ENCODE measurements at places on chromosomes 4 and X.

- DNase-seq, result peak; percentile 2
These were observed 528 bp downstream of the FMR1 start for GRCh38 chrX:147912093-147912801.

DNA sequence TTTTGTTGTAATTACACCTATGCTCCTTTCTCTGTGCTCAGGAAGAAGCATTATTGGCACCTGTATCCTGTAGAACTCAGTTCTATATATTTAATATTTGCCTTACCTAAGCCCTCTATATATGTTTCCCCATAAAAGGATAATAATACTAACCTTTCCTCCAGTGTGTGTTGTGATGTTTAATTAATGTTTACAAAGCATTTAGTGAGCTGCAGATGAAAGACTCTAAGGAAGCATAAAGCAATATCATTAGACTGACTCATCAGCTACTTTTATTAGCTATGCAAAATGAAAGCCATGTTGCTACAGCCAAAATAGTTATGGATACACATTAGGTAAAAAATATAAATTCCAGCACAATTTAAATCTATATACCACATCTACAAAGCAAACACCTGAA, 93.6 kb upstream of the PTPN13 start:
- DNase-seq, result no peak

DNA sequence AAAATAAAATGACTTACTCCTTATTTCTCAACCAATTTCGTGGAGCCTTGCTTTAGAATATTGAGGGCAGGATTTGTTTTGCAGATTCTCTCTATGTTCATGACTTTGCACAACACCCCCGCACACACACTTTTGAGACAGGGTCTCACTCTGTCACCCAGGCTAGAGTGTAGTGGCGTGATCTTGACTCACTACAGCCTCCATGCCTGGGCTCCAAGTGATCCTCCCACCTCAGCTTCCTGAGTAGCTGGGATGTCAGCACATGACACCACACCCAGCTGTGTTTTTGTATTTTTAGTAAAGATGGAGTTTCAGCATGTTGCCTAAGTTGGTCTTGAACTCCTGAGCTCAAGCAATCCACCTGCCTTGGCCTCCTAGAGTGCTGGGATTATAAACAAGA, 12.0 kb downstream of the CT47C1 start:
- DNase-seq, result no peak

GRCh38 chr4:121449416-121449815, 68.6 kb upstream of the QRFPR start:
- DNase-seq, result no peak

DNA sequence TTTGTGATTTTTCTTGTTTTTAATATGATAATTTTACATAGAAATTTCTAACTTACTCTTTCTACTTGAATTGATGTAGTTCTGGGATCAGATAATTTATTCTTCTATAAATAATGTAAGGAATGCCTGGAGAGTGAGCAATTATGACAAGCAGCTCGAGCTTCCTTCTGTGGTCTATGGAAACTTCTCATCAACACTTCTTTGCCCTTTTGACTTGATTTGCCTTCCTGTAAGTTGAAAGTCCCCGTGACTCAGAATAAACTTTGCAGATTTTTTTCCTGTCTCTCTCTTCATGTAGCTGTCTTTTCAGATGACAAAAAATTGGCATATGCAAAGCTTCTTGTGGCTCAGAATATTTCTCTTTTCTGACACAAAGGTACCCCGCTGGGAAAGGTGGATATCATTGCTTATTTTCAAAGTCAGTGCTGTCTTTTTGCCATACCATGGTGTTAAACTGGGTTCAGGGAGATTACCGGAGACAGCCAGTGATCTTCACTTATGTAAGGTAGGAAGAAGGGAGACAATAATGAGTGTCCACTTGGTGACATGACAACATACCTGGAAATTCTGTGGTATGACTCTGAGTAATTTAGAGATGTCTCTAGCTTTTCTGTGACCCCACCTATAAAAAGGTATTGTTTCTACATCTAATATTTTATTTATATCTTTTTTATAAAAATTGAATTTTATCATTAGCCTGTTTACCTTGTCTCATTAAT, 278.6 kb upstream of the GNPDA2 start:
- no peak for DNase-seq

- no peak for DNase-seq
These were observed 133.9 kb upstream of the CXorf66 start for GRCh38 chrX:140099221-140099620.

DNA sequence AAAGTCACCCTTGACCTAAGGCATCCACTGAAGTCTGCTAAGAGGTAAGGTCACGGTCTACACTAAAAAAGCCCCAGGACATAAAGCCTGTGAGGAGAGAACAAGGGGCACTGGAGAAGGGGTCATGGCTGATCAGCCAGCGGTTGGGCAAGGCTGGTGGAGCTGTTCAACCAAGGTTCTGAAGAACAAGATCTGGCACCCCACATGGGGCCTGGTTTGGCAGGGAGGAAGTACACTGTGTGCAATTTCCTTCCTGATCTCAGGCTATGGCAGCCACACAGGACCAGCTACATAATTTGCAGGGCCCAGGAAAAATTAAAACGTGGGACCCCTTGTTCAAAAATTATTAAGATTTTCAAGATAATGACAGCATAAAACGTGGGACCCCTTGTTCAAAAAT, 14.1 kb upstream of the BRS3 start:
- no peak for DNase-seq

DNA sequence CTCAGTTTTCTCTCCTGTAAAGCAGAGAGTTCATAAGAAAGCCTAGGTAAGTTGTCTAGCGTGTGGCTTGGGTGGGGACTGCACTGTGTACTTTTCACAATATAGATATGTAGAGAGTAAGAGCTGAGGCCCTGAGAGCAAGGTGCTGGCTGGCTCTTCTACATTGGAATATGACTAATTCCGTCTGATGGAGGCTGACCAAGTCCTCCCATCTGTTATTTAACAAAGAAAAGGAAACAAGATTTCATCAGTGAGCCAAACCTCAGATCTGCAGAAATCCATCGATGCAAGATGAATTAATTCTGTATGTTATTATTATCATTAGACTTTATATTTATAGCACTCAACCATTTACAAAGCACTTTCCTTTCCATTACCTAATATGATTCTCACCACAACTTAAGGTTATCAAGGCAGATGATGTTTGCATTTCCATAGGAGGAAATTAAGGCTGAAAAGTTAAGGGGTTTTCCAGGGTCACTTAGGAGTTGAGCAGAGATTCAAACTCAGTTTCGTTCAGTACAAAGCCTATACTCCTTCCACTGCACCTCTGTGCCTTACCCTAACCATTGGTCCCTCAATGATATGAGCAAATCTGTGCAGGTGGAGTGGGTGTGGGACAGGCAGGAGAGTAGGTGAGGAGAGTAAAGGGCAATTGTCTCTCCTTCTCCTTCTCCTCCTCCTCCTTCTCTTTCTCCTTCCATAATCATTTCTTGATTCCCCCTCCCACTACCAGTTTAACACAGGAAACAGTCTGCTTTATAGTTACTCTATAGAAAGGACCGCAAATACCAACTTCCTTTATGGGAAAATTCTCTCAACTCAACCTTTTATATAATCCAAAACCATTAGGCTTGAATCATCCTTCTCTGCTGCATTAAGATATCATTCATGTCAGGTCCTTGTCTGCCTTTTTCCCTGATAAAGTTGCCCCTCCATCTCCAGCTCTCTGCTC, 27.6 kb upstream of the SRD5A3 start:
- no peak for DNase-seq

DNA sequence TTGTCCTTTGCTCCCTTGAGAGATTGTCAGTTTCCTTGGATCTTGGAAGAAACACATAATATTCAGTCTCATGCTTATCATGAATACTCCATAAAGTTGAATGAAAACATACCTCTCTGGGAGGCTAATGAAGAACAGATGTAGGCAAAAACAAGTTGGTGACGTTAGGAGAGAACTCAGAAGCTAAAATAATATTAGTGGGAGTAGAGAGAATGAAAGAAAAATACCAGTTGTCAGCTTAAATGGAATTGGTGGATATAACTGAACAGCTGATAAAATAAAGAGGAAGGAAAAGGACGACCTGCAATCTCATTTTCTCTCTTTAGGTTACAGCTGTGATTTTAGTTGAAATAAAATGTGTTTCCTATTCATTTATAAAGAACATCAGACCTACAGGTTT, 124.8 kb downstream of the SNCA start:
- no peak for DNase-seq

All from stimulated activated CD4-positive, alpha-beta T cell treated with anti-CD3 and anti-CD28 coated beads, Interleukin-1b, Interleukin-23, amount 100 ng/mL, for 4 hours (primary cell).